NCI-H1694 treated with DMSO at 0.1 percent for 48 hours (cell line): ENCODE measurements at places on chromosomes 3 and 15.
A peak's percentile ranks its signal among the peaks of the same experiment; 100 is the strongest.

DNA sequence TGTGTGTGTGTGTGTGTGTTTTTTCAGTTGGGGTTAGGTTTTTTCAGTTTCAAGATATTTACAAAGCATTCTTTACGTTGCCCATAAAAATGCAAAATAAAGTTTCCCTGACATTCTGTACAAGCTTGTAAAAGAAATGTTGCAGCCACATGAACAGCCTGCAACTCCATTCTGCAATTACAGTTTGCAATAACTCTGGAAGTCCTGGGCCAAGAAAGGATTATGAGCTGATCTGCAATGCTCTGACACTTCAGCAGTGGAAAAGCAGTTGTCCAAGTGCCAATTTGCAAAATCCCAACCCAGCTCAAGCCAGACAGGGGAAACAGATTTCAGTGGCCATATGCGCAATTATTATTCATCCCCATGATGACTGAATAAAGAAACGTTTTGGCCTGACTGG is 322.1 kb downstream of the MEX3B start:
- no peak for DNase-seq

DNA sequence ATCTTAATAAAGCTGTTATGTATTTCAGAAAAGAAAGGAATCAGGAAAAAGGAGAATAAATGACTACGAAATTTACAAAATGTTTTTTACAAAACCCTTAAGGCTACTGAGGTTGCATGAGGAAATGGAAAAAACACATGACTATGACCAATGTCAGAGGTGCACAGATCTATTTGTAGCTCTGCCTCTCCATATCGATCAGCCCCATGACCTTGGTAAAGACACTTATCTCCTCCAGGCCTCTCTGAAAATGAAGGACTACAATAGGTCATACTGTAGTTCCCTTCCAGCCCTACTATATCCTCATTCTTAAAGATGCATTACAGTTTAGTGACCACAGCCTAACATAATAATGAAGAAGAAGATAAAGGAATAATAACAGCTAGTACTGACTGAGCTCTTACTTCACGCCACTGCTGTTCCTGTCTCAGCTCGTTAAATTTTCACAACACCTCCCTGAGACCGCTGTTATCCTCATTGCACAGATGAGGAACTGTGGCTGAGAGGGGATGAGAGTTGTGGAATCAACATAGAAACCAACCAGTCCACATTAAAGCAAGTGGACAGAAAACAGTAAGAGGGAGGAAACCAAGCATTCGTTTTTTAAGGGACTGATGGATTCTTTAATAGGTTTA is 163.2 kb downstream of the MAGI1 start:
- DNase-seq, result no peak

- DNase-seq, result no peak
Measured at GRCh38 chr3:65153850-65154512, 466.2 kb upstream of the ADAMTS9 start.

DNA sequence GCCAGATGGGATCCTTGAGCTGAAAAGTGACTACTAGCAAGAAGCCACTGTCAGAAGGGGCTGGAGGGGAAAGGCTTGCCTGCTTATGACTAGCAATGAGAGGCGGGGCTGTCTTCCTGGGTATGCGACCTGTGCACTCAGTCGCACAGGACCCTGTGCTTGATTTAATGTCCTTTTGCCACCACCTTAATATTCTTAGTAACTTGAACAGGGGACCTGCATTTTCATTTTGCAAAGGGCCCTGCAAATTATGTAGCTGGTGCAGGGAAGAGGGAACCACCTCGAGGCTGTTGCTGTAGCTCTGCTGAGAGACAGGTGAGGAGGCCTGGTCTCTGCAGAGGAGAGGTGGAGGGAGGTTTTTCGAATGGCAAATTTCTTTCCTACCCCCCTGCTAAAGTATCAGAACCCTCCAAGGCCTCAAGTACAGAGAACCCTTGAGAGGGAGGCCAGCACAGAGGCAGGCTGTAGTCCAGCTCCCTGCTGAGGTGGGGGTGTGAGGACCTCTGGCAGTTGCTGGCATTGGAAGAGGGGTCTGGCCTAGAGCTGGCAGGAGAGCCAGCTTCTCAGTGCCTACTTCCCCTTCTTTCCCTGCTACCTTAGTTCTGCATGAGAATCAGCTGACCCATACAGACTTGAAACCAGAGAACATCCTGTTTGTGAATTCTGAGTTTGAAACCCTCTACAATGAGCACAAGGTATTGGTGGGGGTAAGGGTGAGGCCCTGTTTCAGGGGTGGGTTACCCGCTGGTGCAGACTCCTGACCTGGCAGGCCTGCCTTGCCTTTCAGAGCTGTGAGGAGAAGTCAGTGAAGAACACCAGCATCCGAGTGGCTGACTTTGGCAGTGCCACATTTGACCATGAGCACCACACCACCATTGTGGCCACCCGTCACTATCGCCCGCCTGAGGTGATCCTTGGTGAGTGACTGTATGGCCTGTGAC is 11.4 kb downstream of the CLK3 start:
- no peak for DNase-seq

DNA sequence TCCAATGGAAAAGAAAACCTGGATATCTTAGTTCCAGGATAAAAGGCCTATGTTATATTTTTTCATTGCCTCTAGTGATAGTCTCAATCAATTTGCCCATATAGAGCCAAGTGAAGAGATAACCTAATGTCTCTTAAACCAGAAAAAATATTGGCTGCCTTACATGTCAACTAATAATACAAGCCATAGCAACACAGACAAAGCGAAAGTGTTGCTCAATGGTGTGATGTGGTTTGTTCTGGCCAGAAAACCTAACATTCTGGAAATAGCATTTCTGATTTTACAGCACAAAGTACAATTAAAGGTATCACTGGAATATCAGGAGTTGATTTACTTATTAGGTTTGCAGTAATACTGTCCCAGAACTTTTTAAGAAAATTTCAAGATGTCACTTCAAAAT is 101.5 kb downstream of the ATP8B4 start:
- no peak for DNase-seq

DNA sequence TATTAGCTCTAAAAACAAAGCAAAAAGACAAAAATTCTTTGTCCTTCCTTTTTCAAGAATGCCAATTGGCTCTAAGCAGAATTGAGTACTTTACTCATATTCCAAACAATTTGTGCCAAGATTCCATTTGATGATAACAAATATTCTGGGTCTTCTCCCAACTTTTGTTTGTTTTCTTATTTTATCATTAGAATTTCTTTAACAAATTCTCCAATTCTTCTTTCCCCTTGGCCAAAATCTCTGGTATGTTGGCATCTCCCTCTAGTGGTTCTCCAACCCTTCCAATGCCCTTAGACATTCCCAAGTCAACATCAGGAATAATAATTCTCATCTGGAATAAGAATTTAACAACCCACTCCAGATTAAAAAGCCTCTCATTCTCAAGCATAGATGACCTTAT is 5.3 kb downstream of the CPOX start:
- no peak for DNase-seq

DNA sequence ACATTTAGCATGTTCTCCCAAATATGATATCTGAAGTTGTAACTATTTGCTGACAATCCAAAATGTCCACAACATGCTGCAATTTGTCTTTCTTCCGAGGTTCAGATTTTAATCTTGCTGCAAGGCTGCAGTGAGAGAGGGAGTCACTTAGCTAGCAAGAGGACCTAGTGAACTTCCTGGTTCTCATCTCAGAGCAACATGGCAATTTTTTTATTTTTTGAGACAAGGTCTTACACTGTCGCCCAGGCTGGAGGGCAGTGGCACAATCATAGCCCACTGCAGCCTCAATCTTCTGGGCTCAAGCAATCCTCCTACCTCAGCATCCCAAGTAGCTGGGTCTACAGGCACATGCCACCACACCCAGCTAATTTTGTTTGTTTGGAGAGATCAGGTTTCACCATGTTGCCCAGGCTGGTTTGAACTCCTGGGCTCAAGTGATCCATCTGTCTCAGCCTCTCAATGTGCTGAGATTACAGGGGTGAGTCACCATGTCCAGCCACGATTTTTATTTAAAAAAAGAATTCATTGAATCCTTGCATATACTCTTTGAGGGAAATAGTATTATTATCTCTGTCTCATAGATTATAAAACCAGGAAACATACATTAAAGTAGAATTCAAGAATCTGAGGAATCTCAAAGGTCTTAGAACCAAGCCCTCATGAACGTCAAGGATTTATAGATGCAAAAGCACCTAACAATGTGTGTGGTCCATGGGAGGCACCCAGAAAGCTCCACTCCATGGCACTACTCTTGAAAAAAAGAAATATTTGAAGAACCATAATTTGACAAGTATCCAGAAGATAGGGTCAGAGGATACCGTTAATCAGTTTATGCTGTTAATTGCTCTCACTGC is 9.1 kb downstream of the HDC start:
- no peak for DNase-seq

GRCh38 chr3:46065750-46066256 is 38.5 kb upstream of the XCR1 start:
- no peak for DNase-seq

GRCh38 chr3:101212730-101213129 is 107.6 kb downstream of the IMPG2 start:
- DNase-seq, result no peak

GRCh38 chr3:57691411-57692132 is 1.3 kb downstream of the DENND6A start:
- DNase-seq, result no peak

- DNase-seq, result no peak
Measured at GRCh38 chr3:16528106-16528505, 14.6 kb upstream of the RFTN1 start.

- no peak for DNase-seq
Measured at GRCh38 chr15:58346361-58346760, 85.4 kb upstream of the LIPC start.

GRCh38 chr15:79494963-79495755 is 63.0 kb downstream of the MINAR1 start:
- DNase-seq, result no peak

GRCh38 chr3:9946112-9947024 is 5.8 kb downstream of the PRRT3 start:
- DNase-seq, result peak; percentile 40

DNA sequence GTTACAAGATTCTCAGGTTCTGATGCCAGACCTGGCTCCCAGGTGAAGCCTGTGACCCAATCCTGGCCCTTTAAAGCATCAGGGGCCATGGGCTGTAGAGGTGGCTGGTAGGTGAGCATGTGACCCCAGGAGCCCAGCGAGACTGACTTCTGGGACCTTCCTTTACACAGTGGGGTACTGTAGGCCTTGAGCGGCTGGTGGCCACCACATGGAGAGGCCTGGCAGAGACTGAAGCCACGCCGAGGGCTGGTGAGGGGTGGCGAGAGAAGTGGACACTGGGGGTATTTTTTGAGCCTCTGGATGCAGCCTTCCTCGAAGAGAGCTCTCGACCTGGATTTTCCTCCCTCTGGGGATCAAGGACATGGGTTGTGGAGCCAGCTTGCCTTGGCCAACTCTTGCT is 71.2 kb upstream of the ITGA11 start:
- DNase-seq, result no peak
